DMS153 (cell line): ENCODE measurements at places on chromosomes 5 and 9.

DNA sequence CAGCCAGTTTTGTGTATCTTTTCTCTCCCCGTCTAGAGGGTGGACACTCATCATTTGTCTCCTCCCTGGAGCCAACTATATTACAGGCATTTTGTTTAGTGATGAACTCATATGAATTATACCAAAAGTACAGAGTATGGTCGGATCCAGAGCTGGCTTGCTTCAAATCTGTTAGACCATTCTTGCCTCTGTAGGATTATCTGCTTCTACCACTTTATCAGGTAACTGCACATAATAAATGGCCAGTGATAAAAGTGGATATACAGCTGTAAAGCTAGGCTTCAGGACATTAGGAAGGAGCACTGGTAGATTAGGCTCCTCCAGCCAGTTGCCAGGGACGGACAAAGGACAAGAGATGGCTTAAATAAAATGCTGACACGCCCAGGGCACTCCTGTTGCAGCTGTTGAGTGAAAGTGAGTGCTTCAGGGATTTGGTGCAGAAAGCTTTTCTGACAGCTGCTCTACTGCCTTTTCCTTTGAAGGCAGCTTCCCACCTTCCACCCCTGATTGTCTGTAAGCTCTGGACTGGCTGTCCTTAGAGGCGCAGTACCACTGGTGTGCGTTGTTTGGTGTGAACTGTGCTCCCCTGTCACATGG, 259.2 kb downstream of the PDZD2 start:
- DNase-seq: no peak

DNA sequence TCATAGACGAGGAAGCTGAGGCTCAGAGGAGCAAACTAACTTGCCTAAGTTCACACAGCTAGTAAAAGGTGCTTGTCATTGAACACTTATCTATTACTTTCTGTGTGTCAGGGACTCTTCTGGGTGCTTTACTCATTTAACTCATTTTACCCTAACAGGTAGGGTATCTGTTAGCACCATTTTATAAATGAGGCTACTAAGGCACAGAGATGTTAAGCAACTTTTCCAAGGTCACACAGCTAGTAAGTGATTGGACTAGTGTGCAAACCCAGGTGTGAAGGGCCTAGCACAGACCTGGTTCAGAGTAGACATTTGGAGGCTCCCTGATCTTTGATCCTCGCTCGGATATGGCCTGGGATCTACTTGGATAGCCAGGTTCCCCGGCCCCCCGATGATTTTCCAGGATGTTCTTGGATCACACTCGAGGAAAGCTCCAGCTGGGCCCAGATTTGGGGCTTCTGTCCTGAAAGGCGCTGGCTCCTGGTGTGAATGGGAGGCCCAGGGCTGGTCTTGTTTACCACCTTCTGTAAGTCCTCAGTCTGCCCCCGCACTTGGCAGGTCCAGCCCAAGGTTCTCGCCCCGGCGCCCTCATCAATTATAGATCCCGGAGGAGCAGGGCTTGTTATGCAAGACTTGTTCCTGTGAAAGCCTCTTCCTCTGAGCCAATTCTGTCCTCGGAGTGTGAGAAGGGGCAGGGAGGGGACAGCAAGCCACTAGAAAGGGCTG, 37.5 kb downstream of the GSN start:
- DNase-seq: no peak

GRCh38 chr5:73687357-73687756, 61.4 kb downstream of the ARHGEF28 start:
- DNase-seq: no peak

- DNase-seq: no peak
Observed at GRCh38 chr5:62395210-62395950, 8.3 kb downstream of the DIMT1 start.

- DNase-seq: no peak
Observed at GRCh38 chr9:126862104-126862761, 1.8 kb downstream of the ZBTB34 start.
